ENCODE measurements at places on chromosomes 5 and 9.
A peak's percentile ranks its signal among the peaks of the same experiment; 100 is the strongest.

DNA sequence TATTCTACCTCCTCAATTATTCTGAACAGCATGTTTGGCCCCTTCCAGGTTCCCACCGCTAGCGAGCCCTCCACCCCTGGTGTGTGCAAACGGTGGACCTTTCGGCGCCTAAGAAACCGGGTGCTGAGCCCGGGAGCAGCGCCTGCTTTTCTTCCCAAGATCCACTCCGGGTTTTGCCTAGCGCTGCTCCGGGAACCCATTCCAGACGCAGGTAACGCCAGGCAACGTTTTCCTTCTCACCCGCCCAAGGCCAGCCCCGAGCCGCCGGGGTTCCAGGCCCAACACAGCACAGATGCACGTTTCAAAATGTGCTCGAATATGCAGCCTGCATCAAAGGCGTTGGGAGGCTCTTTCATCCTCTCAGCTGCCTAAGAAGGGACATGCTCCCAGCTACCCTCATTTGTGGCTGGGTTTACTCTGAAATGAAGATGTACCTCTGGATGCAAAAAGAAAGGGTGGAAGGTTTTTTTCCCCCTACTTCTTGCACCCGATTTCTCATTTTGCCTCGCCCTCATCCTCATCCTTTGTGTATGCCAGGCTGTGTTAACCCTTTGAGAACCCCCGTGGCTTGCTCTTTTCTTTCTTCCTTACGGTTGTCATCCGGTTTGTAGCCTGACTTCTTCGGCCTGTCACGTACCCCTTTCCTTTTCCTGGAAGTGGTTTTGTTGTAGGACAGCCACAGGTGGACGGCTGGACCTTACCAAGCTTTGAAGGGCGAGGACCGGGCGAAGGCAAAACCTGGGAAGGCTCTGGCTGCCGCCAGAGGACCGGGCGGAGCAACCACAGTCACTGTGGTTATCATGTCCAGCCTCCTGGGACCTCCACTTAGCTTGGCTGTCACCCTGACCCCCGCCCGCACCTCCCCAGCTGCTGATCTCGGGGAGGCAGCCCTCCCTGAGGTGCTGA lies 226.9 kb downstream of the SMARCA2 start:
- peak; percentile 63 for DNase-seq

DNA sequence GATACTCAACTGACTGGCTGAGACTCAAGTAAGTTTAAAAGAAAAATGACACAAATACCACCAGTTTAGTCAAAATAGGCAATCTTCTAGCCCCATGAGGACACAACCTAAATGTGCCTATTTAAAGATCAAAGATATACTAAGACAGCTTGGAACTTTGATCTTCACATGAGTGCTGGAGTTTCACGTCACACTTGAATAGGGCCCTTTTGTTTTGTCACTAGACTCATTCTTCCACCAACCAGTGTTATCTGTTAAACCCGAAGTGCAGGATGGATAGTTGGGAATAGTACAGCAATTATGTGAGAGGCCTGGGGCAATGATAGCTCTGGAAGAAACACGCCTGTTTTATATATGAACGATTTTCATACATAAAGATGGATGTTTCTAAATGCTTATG lies 792.8 kb upstream of the NUDT12 start:
- DNase-seq: no peak

DNA sequence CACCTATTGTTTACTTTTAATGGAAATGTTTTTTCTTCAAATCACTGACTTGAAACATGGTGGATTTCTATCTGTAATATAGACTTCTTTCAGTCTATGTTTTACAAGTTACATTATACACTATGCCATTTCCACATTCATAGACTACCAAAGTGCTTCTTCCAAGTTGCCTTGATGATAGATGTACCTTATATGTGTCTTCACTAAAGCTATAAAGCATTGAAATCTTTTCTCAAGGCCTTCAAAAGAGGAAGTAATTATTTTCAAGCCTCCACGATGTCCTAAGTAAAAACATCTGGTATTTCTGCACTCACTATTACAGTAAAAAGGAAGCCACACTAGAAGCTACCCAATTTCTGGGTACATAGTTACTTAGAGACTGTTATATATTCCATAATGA lies 113.3 kb downstream of the FGF10 start:
- peak; percentile 90 for DNase-seq

GRCh38 chr5:61638476-61638875 lies 306.4 kb downstream of the ZSWIM6 start:
- DNase-seq: no peak

GRCh38 chr9:126805554-126806262 lies 868 bp downstream of the ZBTB43 start:
- DNase-seq: peak; percentile 74

- DNase-seq: no peak
Observed at GRCh38 chr9:76112151-76112550, 221.7 kb downstream of the PCSK5 start.

- no peak for DNase-seq
Observed at GRCh38 chr9:68747043-68747533, 42.0 kb downstream of the PIP5K1B start.

DNA sequence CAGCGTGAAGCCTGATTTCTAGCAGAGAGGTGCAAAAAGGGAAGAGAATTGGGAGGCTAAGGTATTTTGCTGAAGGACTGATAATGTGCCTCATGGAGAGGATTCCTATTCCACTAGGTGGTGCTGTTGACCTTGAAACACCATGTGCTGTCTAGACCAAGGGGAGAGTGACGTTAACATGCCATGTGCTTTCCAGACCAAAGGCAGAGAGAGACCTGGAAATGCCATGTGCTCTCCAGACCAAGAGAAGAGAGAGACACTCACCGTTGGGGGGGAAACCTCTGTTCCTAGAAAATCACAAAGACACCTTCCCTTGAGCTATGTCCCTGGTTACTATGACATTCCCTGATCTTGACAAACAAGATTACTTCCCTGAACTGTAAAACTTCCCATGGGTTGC lies 286.0 kb upstream of the TUSC1 start:
- DNase-seq: peak; percentile 84

- peak; percentile 91 for DNase-seq
Observed at GRCh38 chr9:95157481-95158151, 159.9 kb downstream of the FANCC start.

DNA sequence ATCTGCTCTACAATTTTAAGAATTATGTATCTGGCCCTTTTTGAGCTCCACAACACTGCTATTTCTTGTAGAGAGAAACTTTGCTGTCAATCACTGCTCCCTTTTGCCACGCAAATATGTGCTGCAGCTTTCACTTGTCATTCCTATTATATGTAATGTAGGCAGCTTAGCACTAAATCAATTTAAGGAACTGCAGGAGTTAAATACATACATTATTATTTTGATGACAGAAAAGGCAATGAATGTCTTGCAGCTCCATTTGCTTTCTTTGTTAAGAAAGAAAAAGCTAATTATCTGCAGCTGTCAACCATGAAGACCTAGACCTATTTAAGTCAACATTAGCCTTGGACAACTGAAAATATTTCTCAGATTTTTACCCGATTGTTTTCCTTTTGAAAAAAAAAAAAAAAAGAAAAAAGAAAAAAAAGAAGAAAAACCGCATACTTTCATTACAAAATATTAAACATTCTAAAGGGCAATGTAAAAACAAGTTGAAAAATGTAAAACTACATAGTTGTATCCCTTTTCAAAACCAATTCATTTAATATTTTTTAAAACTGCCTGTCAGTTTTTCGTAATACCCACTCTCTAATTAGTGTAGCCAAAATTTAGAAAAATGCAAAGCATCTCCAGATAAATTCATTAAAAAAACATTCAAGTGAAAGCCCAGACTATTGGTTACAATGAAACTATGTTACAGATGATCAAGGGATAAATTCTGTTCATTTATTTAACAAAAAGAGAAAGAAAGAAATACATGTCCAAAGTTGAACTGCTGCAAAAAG lies 57.2 kb downstream of the RFX3 start:
- no peak for DNase-seq

DNA sequence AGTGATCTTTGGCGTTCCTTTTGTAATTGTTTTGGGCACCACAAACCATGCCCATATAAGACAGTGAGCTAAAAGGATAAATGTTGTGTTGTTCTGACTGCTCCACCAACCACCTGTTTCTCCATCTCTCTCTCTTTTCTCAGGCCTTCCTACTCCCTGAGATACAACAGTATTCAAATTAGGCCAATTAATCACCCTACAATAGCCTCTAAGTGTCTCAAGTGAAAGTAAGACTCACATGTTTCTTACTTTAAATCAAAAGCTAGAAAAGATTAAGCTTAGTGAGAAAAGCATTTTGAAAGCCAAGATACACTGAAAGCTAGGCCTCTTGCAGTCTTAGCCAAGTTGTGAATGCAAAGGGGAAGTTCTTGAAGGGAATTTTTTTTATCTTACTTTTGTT lies 268.8 kb upstream of the NREP start:
- no peak for DNase-seq

DNA sequence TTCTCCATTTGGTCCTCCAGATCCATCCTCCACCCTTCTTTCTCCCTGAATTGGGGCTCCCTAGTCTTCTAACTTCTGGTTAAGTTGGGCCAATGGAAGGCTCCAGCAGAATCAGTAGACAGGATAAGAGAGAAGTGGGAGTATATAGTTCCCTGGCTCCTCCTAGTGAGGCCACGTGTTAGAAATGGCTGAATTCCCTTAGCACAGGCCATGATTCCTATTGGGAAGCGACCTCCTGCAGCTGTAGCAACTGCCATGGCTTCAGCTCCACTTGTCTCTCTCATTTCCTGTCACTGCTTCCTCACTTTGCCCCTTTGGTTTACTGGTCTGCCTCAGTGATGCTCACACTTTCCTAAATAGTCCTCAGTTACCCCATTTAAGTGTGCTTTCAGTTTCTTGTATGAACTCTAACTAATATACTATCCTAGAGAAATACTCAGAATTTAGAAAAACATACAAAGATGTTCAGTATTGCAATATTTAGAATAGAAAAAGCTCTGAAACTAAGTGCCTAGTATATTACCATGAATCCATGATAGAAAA lies 104.8 kb upstream of the SMARCA2 start:
- DNase-seq: no peak
